ENCODE measurements at places on chromosomes 16 and 17.

DNA sequence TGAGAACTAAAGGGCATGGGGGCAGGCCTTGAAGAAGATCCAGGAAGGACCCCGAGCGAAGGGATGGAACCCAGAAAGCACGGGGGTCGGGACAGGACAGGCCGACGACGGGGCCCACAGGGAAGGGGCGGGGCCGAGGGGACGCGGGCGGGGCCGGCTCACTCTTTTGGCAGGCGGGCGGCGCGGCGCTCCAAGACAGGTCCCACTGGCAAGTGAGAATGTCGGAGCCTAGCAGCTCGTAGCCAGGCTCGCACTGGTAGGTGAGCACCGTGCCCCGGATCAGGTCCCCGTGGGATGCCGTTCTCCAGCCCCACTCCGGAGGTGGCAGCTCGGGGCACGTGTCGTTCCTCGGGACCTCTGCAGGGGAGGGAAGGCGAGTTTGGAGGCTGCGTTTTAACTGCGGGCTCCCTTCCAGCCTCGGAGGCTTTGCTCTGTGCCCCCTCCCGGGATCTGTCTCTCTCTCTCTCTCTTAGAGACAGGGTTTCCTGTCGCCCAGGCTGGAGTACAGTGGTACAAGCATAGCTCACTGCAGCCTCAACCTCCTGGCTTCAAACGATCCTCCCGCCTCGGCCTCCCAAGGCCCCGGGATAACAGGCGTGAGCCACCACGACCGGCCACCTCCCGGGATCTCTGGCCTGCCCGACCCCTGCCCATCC is 13.7 kb upstream of the CDIPT start:
- DNase-seq, result no peak

GRCh38 chr17:51120357-51120738 is 320 bp downstream of the SPAG9 start:
- peak; percentile 30 for DNase-seq

DNA sequence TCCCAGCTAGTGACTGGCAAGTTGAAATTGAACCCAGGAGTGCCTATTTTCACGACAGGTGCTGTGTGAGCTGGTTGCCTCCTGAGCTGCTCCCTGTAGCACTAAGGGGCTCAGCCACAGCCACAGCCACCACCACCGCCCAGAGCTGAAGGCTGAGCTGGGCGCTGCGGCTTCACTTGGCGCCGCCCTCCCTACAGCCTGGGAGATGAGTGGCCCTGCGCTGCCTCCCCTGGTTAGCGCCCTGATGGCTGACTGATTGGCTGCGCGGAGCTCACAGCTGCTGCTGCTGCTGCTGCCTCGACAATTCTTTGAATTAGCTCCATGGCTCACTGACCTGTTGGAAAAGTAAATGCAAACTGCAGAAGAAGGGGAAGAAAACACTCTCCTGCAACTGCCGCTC is 91.8 kb upstream of the TMEM132E start:
- no peak for DNase-seq

DNA sequence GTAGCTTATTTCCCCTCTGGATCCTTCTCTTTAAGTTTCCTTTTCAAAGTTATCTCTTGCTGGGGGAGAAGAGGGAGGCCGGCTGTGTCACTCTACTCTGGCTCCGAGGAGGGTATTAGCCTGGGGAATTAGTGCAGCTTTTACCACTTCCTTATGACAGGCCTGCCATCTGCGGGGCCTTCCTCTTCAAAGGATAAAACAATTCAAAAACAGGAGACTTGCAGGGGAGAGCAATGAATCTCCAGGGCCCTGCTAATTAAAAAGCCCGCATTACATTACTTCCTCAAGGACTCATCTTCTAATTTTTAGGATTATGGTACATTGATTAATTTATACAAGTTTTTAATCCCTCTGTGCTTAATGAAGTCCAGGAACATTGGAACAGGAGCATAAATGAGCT is 190.9 kb upstream of the CDH5 start:
- DNase-seq, result no peak

DNA sequence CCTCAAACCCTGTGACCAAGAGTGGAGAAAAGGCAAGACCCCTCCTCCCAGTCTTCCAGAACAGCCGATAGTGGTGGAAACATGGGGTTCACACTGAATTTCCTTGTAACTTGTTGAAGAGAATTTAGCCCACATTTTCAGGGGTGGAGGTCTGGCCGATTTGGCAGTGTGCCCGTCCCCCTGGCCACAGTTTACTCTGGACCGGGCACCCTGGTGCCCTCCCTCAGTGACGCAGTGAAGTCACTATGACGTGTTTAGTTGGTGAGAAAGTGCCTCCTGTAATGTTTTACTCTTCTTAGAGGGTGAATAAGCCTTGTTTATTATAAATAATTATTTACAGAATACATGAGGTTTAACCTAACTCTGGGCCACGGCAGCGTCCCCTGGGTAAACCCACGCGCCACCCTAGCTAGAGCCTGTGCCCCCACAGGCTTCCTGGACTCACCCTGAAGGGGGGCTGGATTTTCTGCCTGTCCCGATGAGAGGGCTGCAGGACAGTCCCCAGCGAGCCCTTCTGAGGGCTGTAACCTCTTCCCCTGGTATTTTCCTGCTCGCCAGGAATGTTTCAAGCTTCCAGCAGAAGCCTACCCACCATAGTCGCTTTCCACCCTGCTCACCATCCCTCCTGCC is 316.9 kb downstream of the SEC14L1 start:
- no peak for DNase-seq

DNA sequence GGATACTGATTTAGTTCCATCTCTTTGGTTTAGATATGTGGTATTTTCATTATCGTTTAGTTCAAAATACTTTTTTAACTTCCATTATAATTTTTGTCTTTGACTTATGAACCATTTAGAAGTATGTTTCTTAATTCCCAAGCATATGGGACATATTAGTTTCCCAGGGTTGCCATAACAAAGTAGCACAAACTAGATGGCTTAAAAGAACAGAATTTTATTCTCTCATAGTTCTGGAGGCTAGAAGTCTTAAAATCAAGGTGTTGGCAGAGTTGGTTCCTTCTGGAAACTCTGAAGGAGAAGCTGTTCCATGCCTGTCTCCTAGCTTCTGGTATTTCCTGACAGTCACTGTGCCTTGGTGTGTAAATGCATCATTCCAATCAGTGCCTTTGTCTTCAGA is 291.5 kb upstream of the AXIN2 start:
- DNase-seq, result no peak
